ENCODE measurements at places on chromosomes 1 and 21.

DNA sequence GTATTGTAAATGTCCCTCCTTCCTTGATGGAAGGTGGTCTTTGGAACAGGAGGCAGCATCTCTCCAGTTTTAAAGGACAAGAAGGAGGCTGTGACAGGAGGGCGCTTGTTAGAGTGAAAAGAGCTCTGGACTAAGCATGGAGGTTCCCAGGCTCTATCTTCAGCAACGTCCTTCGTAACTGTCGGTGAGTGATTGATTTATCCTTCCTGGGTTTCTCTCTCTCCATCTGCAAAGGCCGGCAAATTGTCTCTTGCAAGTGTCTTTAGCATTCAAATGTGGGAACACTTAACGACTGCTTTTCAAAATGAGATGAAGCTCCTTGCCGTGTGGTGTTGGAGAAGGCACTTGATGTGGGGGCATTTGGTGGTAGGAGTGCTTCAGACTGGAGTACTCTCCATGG, 15.2 kb downstream of the S100A11 start:
- no peak for DNase-seq

GRCh38 chr1:34128186-34128889, 36.7 kb downstream of the CSMD2 start:
- DNase-seq: no peak

- no peak for DNase-seq
These were observed 71.4 kb downstream of the DMRTB1 start for GRCh38 chr1:53530550-53530949.

GRCh38 chr1:69409731-69410456, 157.8 kb upstream of the LRRC7 start:
- no peak for DNase-seq

DNA sequence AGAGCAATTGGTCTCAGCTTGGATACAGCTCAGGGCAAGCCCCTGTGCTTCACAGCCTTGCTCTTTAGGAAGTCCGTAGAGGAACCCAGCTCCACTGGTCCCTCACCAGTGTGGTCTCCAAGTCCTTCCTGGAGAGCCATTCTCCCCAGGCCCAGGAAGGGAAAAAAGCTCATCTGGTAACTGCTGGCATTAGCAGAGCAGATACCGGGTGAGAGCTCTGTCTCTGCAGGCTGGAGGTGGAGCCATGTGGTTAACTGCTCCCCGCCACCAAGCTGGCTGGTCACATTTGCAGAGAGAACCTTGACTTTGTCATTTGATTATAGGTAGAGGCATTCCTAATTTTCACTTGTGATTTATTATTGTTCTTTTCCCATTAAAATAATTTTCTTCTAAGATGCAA, 169.6 kb downstream of the ROR1 start:
- DNase-seq: no peak

DNA sequence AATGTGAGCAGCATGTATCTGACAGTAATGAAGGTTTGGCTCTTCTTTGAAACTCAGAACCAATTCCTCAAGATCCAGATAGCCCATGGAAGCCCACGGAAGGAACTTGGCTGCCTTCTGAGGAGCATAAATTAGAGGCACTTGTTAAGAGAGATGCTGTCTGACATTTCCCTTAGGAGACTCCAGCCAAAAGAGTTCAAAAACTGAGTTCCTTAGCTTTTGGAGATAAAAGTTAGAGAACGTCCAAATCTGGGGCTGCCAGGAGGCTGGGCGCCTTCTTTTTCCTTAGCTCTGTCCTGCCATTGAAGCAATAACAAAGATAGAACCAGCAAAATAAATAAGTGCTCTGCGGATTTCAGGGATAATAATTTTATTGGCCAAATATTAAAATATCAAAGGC, 439.6 kb upstream of the USP24 start:
- no peak for DNase-seq

Measured in frontal cortex (tissue), 4 donors.